Cardiac muscle cell (in vitro differentiated cells and primary cell): ENCODE measurements at places on chromosomes 12 and 14. TPM values are rescaled to one million over a fixed set of nuclear protein-coding genes. Genes with fewer than 3 reads are reported as not detected.

DNA sequence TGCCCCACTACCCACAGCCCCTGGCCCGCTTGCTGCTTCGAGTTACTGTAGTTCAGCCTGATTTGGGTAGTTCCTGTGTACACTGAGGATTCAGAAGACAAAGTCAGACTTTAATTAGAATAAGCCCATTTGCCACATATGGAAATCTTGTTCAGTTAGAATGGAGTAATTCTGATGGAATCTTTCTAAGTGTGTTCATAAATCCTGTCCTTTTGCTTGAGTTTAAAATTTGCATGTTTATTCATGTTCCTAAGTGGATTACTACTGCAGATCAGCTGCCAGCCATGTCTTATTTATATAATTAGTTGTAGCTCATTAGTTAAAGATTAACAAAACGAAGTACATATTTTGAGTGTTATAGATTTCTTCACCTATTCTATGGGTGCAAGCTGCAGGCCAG lies 504.5 kb downstream of the PCNX1 start:
- DNase-seq, result no peak

DNA sequence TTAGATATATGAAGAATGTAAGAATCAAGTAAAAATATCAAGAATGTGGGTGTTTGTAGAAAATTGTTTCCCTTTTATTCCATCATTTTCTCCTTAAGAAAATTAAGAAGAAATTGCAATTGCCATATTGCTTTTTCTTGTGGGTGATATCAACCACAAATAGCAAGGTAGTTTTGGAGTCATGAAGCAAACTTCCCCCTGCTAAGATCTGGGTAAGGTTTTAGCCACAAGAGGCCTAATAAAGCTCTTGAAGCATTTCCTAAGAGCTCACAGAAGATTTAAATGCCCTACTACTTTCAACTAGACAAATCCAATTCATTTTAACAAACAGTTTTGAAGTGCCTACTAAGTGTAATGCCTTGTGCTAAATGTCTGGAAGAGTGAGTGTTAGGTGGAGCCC lies 2.6 kb downstream of the GRIP1 start:
- DNase-seq, result no peak

GRCh38 chr12:121378736-121379135 lies 21.2 kb upstream of the RNF34 start:
- no peak for DNase-seq

- peak; percentile 38 for DNase-seq
Observed at GRCh38 chr12:79454338-79454843, 236.4 kb downstream of the PAWR start.

- DNase-seq, result peak; percentile 90
Observed at GRCh38 chr12:30806989-30807694, 52.4 kb upstream of the CAPRIN2 start.

GRCh38 chr14:52650774-52651173 lies 44.6 kb downstream of the ERO1A start:
- no peak for DNase-seq

DNA sequence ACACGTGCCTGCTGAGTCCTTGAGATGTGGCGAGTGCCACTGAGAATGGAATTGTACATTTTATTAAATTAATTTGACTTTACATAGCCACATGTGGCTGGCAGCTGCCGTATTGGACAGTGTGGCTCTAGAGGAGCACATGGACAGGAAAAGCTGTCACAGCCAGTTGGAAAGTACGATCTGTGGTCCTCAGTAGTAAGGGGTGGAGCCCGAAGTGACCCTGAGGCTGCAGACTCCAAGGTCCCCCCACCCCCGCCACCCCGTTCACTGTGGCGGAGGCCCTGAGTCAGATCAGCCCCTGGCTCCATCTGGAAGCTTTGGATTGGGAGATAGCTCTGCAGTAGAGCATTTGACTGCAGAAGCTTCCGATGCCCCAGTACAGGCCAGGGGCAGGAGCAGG lies 25.8 kb upstream of the BEGAIN start:
- DNase-seq, result no peak

- no peak for DNase-seq
Observed at GRCh38 chr12:110269622-110270124, 11.4 kb upstream of the ATP2A2 start.

- DNase-seq, result peak; percentile 62
Observed at GRCh38 chr12:110846615-110847566, at the start of gene CCDC63. Gene CCDC63, plus strand, starts transcription at chr12:110846987. Its CDS starts 5,968 bp downstream, at chr12:110852955.

GRCh38 chr14:70317969-70318634 lies 41.4 kb downstream of the COX16 start:
- peak; percentile 71 for DNase-seq

DNA sequence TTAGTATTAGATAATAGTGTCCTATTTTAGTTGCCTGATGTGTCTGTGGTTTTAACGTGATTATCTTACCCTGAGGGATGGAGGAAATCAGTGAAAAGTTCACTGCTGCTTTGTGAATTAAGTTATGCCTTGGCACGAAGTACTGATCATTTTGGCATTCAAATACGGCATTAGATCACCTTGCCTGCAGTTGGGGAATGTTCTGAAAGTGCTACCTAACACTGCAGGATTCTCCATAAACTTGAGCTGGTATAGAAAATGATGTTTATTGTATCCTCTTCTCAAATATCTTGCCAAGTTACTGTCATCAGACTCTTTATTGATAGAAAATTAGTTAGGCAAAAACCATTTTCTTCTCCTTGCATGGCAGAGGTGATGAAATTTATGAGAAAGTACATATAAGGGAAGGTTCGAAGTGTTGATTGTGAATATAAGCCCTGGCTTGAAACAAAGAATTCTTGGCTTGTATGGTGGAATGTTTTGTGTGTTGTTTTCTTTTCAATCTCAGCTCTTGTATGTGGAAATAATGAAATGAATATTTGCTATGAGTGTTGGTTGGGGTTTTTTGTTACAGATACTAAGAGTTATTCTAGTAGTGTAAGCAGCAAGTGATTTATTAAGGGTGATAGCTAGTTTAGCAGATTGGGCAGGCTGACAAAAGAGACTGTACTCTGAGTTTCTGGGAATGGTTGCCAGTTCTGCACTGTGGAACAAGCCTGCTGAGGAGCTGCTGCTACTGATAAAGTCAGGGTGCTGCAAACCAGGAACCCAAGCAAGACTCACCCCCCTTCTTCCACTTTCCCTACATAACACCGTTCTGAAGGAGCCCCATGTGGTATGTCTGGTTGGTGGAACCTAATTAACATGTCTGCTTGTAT lies 448.3 kb downstream of the PCNX1 start:
- peak; percentile 12 for DNase-seq

- peak; percentile 48 for DNase-seq
Observed at GRCh38 chr12:70919597-70920035, 922 bp downstream of the PTPRR start.

DNA sequence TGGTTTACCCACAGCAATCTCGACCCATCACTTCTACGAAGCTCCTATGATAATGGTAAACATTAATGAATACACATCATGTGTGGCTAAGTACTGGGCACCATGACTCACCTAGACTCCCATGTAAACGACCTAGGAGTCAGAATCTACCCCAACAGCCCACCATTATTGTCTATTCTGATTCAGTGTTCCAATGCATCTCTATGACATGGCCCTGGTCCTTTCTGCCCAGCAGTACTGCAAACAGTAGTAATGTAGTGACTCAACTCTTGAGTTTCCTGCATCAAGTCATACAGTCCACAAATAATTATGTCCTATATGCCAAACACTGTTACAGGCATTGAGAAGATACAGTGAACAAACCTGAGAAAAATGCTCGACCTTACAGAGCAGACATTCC lies 14.6 kb downstream of the GTF2A1 start:
- DNase-seq, result no peak

- peak; percentile 90 for DNase-seq
Observed at GRCh38 chr14:29637411-29637810, 290.2 kb downstream of the PRKD1 start.

- DNase-seq, result no peak
Observed at GRCh38 chr14:102764220-102764671, 13.0 kb upstream of the TRAF3 start.

- DNase-seq, result no peak
Observed at GRCh38 chr14:105064001-105064400, 1.2 kb downstream of the GPR132 start.

DNA sequence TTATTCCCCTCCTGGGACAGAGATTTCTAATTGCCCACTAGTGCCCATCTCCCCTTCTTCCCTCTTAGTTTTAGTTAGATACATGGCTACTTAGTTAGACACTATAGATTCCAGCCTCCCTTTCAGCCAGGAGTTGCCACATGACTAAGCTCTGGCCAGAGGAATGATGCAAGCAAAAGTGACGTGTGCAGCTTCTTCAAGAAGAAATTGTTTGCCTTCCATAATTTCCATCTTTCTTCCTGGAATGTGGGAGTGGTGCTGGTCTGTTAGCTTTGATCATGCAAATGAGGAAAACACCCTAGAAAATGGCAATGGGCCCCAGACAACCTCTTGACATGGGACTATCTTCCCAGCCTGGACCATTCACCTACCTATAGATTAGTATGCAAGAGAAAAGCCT lies 21.4 kb downstream of the CCDC177 start:
- DNase-seq, result no peak

DNA sequence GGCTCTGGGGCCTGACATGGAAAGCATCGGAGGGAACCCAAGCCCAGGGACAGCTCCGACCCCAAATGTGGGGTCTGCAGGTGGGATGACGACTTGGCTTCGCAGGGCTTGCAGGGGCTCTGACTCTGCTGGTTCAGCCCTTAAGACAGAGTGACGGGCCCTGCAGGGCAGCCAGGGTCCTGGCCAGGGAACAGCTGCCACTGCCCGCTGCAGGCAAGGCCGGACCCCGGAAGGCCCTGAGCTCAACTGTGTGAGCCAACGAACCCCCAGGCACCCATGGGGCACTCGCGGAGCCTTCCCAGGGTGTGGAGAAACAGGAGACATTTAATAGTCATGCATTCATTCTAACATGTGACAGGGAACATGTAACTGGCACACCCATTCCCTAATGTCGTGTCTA lies 120.7 kb downstream of the PIWIL1 start:
- DNase-seq, result no peak

- peak; percentile 57 for DNase-seq
Observed at GRCh38 chr12:450438-450837, 9.3 kb upstream of the B4GALNT3 start.

DNA sequence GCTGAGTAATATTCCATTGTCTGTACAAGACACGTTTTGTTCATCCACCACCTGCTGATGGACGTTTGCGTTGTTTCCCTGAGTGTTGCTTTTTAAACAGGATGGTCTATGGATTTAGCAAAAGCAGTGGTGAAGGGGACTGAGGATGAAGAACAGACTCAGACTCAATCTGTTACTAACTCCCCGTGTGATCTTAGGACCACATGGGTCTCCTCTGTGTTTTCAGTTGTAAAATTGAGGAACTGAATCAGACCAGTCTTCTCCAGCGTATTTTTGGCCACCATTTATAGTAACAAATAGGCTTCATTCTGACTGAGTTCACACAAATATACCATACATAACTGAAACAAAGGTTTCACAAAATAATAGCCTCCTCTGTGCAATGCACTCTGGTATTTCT lies 85.6 kb downstream of the FOXN3 start:
- DNase-seq, result no peak

DNA sequence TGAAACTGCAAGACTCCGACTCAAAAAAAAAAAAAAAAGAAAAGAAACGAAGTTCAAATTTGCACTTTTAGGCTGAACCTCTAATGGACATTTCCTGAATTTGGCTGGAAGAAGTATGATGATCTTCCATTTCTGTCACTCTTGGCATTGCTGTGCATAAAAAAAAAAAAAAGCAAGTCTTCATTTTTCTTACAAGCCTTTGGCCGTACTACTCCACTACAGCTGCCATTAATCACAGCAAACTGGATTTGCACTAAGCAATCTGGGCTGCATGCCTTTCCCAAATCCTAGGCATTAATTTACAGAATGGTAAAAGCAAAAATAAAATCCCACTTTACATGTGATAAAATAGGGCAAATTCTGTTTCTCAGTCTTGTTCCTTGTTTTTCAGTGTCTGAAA lies 7.1 kb downstream of the CSRP2 start:
- no peak for DNase-seq

DNA sequence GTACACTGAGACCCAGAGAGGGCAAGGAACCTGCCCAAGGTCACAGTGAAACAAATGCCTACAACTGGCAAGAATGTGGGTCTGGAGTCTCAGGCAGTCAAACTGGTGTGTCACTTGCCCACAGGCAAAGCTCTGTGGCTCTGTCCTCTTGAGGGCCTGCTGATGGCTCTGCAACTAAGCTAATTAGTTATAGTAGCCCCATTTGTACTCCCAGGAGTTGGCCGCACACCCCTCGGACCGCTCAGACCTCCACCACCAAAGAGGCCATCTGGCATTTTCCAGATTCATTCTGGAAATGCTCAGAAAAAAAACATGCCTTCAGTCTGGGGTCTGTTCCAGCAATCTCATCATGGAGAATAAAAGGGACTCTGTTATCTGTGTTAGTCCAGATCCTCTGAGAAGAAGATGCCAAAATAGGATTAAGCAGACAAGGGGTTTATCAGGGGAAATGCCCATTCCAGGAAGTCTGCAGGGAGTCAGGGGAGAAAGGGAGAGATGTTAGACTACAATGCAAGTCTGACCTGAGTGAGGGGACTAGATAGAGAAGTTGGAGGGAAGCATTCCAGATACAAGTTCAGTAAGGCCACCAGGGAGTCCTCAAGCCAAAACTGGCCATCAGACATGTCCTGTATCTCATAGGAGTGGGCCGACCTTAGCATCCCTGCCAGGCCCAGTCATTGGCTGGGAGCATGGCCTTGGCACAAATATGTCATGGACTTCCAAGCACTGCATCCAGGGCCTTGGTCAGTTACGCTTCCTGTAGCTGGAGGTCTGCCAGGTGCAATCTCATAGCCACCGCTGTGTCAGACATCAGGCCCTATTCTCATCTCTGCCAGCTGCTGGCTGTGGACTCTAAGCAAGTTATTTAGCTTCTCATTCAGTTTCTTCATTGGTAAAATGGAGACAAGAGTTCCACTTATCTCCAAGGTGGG lies 15.4 kb upstream of the OAS1 start:
- DNase-seq, result no peak

DNA sequence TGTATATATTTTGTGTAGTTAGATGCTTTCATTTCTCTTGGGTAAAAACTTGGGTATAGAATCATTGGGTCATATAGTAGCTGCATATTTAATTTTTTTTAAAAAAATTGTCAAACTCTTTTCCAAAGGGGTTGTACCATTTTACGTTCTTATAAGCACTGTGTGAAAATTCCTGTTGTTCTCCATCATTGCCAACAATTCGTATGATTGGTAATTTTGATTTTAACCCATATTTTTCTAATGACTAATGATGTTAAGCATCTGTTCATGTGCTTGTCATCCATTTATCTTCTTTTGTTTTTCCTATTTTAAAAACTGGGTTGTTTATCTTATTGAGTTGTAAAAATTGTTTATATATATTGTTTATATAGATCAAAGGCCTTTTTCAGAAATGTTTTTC lies 77.4 kb downstream of the OTOGL start:
- DNase-seq, result no peak

DPPA3 gene
- not detected in 2 replicates for polyA plus RNA-seq

CD163 gene
- polyA plus RNA-seq, result not detected in 2 replicates

ZNF740 gene
- polyA plus RNA-seq, result 4.4 and 16.6 TPM in 2 replicates

HSP90B1 gene
- 473 and 1,006 TPM in 2 replicates for polyA plus RNA-seq

LRTM2 gene
- not detected in 2 replicates for polyA plus RNA-seq
